Pancreas (tissue), 10 donors: ENCODE measurements at places on chromosomes 4 and X. TPM values are rescaled to one million over a fixed set of nuclear protein-coding genes. Genes with fewer than 3 reads are reported as not detected.

GRCh38 chr4:55087913-55088260 is 37.5 kb downstream of the KDR start:
- no peaks in the 10 kb centered on the region for H3K4me1 ChIP-seq
- no peaks in the 10 kb centered on the region for H3K36me3 ChIP-seq
- H3K4me3 ChIP-seq, result no peak overlapping the region
- DNase-seq, result no peak
- no peak overlapping the region for H3K27ac ChIP-seq

Gene IL9R
- 0.05 TPM for polyA plus RNA-seq

- no peaks in the 10 kb centered on the region for H3K27me3 ChIP-seq
- no peak overlapping the region for H3K27ac ChIP-seq
- H3K4me1 ChIP-seq, result no peaks in the 10 kb centered on the region
- H3K4me3 ChIP-seq, result no peak overlapping the region
- no peak for DNase-seq
Observed at GRCh38 chrX:148643460-148643859, 143.0 kb downstream of the AFF2 start.

Gene TLR7
- polyA plus RNA-seq, result 0.09 TPM

Gene FAM47C
- 0.04 TPM for polyA plus RNA-seq

Gene IGFBP7
- polyA plus RNA-seq, result 156 TPM

DNA sequence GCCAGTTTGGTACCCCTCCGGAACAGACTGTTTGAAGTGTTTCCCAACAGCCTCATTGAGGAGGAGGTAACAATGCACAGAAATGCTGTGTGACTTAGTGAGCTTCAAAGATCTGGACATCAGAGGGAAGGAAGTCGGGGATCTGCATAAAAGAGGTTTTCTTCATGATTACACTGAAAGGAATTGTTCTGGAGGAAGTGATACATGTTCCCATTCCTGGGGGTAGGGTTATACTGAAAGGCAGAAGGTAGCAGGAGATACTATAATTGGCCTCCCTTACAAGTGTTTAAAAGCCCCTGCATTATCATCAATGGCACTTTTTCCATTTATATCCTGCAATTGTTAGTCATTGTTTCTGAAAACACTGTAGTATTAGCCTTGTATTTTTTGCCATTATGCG is 94.0 kb upstream of the DKK2 start:
- H3K4me1 ChIP-seq, result no peaks in the 10 kb centered on the region
- DNase-seq, result no peak
- no peaks in the 10 kb centered on the region for H3K36me3 ChIP-seq
- no peak overlapping the region for H3K4me3 ChIP-seq

GRCh38 chr4:56460085-56460484 is 7.3 kb upstream of the SRP72 start:
- no peaks in the 10 kb centered on the region for H3K27me3 ChIP-seq
- H3K27ac ChIP-seq, result no peak overlapping the region
- peaks cover 10% of the 10 kb centered on the region for H3K36me3 ChIP-seq
- H3K4me1 ChIP-seq, result peaks cover 3% of the 10 kb centered on the region

Gene C4orf50
- polyA plus RNA-seq, result 0.23 TPM

- DNase-seq, result peak; percentile 17
- H3K36me3 ChIP-seq, result no peaks in the 10 kb centered on the region
- H3K27me3 ChIP-seq, result no peaks in the 10 kb centered on the region
- no peak overlapping the region for H3K4me3 ChIP-seq
- no peaks in the 10 kb centered on the region for H3K4me1 ChIP-seq
Observed at GRCh38 chrX:124406294-124407014, 60.1 kb downstream of the SH2D1A start.

Gene PLCXD1
- polyA plus RNA-seq, result 17.8 TPM
